ENCODE measurements at places on chromosomes 4 and X.
A peak's percentile ranks its signal among the peaks of the same experiment; 100 is the strongest.

DNA sequence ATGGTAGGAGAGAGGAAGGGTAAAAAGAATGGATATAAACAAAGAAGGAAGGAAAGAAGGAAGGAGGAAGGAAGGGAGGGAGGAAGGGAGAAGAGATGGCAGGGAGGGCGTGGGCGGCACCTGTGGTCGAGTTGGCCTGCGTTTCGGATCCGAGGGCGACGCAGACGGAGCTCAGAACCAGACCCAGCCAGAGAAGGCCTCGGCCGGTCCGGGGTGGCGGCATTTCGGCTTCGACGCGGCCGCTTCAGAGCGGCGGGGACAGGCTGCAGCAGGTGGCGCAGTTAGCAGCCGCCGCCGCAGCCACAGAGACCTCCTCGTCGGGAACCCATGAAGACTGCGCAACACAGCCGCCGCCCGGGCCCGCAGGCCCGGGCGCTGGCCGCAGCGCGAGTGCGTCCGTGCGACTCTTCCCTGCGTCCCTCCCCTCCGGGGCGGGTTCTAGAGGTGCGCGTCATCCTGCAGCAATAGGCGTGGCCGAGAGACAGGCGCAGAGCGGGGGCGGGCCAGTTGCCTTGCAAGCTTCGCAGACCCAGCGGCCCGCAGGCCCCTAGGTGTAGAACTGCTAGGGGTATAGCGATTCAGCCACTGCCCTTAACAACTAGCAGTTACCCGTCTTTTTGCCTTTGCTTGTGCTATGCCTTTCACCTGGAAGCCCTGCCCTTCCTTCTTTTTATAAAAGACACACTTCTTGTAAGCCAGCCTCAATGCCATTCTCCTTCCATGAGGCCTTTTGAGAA is at the start of gene IDS:
TSS of gene IDS (minus strand) at position 392 of the 737 bp plus-strand sequence. CDS start at position 223, 169 bp downstream.
- DNase-seq = peak; percentile 88

DNA sequence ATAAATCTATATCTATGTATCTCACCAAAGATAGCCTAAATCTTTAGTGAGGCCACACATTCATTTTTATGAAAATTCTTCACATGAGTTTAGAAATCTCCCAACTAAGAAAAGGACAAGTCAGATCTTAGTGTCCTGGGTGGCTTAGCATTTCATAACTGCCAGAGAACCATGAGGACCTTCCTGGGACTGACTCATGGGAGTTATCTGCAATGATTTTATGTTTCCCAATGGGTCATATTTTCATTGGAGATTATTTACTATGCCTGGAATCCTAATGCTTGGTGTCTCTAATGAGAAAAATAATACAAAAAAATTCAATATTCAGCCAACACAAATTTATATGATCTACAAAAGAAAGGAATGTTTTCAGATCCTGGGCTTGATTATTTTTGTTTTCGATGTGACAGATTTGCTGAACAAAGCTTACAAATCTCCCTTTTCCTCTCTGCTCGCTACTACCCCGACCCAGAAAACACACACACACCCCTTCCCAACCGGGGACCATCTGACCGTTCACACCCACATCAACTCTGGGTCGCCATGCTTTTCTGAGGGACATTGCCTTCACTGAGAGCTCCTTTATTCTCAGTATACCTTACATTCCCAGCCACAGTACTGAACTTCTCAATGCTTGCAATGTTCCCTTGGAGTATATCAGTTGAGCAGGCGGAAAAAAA is 40.1 kb downstream of the SORBS2 start:
- DNase-seq = no peak

GRCh38 chr4:174312993-174313392 is 29.3 kb downstream of the CEP44 start:
- no peak for DNase-seq

GRCh38 chr4:164188236-164188635 is 565.7 kb upstream of the SMIM31 start:
- no peak for DNase-seq

GRCh38 chrX:129744861-129745321 is 6.1 kb downstream of the XPNPEP2 start:
- DNase-seq = no peak

DNA sequence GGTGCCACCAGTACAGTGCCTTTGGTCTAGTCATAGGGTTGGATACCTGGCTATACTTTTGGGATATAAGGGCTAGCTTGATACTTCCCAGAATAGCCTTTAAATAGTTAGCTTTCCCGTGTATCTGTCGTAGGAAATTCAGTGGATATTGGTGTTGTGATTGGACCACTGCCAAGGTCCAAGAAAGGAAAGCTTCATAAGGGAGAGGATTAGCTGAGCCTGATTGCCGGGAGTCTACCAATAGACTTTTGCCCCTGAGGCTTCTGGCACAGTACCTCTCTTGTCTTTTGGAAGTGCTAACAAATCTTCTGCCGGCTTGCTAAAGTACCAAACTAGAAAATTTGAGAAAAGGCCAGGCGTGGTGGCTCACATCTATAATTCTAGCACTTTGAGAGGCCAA is 350.6 kb downstream of the CHIC1 start:
- no peak for DNase-seq

GRCh38 chr4:61049018-61049417 is 151.1 kb upstream of the ADGRL3 start:
- no peak for DNase-seq

- DNase-seq = no peak
Measured at GRCh38 chr4:587671-588350, 11.7 kb upstream of the TMEM271 start.

DNA sequence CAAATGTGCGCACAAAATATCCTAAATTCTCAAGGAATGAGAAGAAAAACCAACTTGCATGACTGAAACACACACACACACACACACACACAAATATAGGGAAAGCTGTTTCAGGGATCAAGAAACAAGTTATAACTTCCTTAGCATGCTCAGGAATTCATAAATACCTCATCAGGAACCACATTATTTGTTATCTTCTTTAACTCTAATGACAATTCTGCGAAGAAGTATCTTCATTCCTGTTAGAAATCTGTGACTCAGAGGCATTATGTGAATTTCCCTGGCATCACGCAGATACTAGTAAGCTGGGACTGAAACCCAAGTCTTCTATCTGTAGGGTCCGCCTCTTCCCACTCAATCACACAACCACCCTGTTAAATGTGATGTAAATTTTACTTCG is 30.3 kb downstream of the TMPRSS11A start:
- DNase-seq = no peak

- DNase-seq = no peak
Measured at GRCh38 chr4:1961563-1961962, 47.2 kb downstream of the NELFA start.

DNA sequence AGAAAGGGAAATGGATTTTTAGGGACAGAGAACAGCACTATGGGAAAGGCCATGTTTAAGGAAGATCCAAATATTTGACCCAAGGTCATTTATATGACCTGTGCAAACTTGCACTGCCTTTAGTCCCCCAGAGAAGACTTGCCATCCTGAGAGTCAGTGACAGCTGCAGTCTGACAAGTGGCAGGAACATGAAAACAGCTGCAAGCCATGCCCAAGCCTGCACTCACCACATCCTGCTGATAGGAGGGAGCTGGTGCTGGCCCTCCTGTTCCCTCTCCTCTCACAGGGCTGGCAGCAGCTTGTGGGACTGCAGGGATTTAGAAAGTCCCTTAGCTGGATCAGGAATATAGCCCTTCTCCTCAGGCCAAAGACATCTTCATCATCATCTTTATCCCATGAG is 187.7 kb downstream of the RAP1GDS1 start:
- no peak for DNase-seq

DNA sequence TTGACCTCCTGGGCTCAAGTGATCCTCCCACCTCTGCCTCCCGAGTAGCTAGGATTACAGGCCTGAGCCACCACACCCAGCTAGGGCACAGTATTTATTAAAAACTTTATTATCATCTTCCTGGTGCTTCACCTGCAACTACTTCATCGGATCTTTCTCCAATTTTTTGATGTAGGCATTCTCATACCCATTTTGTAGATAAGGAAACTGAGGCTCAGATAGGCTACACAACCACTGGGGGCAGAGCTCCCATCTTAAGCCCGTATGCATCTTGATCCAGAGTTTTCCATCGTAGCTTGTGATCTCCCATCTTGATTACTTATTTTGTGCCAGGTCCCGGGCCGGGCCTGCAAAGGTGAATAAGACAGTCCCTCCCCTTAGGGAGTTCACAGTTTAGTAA is 68.1 kb upstream of the BCOR start:
- no peak for DNase-seq

DNA sequence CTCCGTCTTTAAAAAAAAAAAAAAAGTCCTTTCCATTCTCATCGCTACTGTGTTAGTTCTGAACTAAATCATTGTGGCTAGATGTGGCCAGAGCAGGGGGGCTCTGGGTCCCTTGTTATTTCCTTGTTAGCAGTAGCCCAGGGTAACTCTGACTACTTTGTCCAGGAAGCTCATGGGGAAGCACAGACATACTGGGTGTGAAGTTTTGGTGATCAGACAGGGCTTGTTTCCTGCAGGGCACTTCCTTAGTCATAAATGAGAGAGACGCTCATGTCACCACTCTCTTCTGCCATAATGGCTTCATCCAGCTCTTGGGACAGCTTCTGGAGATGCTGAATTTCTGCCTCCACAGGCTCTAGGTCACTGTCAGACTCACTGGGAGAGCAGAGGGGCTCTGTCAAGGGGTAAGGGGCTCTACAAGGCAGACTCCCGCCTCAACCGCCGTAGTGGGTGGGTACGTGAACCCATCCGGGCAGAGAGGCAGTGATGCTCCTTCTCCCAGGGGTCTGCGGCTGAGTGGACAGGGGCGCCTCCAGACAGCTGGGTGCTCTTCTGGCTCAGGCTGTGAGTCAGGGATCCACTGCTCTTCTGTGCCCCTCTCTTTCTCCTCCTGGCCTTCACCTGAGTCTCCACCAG is 12.9 kb downstream of the STIM2 start:
- no peak for DNase-seq

DNA sequence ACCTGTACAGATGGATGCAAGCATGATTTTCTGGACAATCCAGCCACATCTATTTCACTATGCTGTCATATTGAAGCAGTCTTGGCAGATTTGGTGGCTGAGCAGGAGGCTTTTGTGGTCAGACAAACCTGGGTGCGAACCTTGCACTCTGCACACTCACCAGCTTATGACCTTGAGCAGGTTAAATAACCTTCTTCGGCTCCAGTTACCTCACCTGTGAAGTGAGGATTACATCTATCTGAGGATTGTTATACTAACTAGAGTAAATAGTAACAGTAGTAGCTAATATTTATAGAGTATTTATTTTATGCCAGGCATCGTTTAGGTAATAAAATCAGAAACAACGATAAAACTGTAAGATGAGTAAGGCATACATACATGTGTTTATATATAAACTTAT is 150.0 kb downstream of the PPP3CA start:
- no peak for DNase-seq

DNA sequence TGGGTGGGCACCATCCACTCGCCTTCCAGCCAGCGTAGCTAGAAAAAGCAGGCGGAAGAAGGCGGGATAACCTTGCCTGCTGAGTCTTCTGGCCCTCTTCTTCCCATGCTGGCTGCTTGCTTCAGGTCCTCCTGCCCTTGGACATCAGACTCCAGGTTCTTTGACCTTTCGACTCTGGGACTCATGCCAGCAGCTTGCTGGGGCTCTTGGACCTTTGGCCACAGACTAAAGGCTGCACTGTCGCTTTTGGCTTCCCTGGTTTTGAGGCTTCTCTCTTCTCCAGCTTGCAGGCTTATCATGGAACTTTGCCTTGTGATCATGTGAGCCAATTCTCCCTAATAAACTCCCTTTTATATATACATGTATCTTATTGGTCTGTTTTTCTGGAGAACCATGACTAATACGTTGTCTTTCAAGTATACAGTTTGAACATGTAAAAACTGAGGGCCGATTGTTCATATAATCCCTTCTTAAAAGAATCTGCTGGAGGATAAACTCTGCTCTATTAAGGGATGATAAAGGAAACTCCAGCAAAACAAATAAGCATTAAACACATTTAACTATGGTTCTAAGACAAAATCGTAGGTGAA is 116.6 kb upstream of the LCORL start:
- no peak for DNase-seq

GRCh38 chr4:39698424-39699009 is 581 bp downstream of the UBE2K start:
- DNase-seq = peak; percentile 73

DNA sequence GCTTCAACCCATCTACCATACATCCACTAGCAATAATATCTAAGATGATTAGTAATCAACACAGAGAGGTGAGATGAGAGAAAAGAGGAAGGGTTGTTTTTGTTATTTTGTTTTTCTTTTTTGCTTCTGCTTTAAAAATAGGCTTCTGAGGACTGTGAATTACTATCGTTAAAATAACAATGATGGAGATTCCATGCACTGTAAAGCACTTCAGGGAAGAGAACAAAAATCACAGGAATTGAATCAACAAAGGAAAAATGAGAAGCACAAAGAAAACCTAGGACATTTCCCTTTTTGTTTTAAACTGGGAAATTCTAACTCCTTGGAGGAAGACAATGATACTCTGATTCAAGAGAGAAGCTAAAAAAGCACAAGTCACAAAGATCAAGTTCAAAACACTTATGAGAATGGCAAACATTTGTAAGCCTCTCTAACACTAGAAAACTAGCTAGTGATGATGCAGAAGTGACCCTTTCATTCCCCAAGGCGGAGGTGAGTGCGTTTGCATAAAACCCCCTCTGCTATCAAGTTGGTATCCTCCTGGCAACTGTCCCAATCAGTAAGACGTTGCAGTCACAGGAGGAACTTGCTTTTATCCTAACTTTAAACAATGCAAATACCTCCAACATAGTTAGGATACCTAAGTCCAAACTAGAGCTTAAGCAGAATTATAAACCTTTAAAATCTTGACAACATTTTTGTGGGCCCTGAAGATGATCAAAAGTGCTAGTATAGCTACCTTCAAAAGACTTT is 308.5 kb downstream of the CAMK2D start:
- DNase-seq = no peak

- DNase-seq = no peak
Measured at GRCh38 chrX:109911046-109911445, 91.9 kb upstream of the TMEM164 start.

- DNase-seq = no peak
Measured at GRCh38 chrX:11437642-11438379, 144.6 kb downstream of the AMELX start.

DNA sequence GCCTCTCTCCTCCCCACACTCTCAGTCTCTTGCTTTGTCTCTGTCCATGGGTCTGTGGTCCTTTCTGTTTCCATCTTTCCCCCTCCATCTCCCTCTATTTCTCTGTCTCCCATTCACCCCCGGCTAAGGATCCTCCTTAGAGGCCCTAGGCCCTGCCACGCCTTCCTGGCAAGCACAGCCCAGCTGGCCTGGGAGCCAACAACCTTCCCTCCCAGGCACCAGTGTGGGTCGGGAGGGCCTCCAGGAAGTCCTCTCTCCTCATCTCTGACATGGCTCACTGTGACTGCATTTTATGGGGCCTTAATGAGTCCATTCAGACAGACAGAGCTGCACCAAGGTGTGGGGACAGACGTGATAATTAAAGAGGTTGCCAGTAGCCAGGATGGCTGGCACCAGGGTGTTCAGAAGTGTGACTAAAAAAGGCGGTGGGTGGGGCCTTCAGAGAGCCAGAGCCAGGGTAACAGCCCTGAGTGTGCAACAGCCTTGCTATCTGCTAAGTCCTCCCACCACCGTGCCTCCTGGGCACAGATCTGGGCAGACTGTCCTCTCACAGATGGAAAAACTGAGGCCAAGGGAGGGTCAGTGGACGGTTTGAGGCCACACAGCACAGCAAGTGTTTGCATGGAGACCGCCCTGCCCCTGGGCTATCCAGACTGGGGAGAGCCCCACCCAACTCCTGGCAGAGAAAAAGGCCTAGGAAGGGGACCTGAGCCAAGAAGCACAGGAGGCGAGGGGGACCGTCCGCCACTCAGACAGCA is 31.5 kb downstream of the BLOC1S4 start:
- no peak for DNase-seq

- no peak for DNase-seq
Measured at GRCh38 chr4:138910914-138911336, 104.7 kb upstream of the NOCT start.

- no peak for DNase-seq
Measured at GRCh38 chrX:120291211-120291610, 20.1 kb downstream of the TMEM255A start.

All from glutamatergic neuron (in vitro differentiated cells).